ENCODE measurements at places on chromosomes 2 and 18.

GRCh38 chr2:166270376-166270775, 105.4 kb downstream of the SCN9A start:
- DNase-seq = no peak

GRCh38 chr2:52613064-52613463, 1154.5 kb upstream of the CHAC2 start:
- DNase-seq = no peak

DNA sequence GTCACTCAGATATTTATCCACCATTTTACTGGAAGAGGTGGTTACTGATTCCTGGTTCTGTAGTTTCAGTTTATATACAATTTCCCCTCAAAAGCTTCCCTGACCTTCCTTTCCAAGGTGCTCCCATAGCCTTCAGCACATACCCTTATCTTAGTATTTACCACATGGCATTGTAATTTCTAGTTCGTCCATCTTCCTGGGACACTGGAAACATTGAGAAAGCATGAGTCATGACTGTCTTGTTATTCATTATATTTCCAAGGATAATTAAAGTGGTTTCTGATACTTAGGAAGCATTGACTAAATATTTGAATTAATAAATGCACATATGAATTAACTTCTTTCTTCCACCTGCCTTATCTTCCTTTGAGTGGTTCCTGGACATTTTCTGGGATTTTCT, 203.8 kb downstream of the ETAA1 start:
- no peak for DNase-seq

- DNase-seq = no peak
These were observed 39.7 kb downstream of the EPB41L5 start for GRCh38 chr2:120052597-120052996.

DNA sequence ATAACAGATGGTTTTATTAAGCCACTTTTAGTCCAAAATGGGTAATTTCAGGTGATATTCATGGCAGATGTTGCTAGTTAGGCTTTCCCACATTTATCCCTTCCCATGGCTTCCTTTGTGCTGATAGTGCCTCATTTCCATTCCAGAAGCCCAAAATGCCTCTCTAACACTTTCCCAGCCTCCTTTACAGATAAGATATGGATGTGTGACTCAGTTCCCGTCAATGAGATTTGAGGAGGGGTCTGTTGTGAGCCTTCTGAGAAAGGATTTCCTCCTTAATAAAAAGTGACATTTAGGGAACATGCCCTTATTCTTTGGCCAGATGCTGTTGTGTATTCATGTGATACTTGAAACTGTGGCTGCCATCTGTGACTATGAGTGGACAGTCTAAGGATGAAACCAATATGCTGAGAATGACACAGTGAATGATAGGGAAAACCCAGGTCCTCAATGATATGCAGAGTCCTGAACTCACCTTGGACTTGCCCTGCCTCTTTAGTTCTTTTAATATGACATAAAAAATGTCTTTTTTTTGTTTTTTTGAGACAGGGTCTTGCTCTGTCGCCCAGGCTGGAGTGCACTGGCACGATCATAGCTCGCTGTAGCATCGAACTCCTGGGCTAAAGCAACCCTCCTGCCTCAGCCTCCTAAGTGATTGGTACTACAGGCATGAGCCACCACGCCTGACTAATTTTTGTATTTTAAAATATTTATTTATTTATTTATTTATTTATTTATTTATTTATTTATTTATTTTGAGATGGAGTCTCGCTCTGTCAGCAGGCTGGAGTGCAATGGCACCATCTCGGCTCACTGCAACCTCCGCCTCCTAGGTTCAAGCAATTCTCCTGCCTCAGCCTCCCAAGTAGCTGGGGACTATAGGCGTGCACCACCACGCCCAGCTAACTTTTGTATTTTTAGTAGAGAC, 5.8 kb upstream of the ACSL3 start:
- DNase-seq = no peak

DNA sequence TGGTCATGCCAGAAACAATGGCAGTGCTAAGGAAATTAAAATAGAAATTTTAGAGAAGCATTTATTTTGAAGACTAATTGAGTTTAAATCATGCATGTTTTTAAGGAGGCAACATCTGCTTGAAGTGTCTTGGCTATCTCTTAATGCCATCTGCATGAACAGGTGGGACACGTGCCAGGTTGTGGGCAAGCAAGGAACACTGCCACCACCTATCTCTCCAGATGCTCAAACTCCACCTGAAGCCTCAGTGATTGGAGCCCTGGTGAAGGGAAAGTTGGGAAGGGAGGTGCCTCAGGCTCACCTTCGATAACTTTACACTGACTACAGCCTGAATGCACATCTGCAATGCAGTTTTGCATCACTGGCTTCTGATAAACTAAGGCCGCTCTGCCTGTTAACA, 91.5 kb downstream of the TPGS2 start:
- no peak for DNase-seq

- DNase-seq = no peak
These were observed 96.0 kb upstream of the RIOK3 start for GRCh38 chr18:23356915-23357601.

DNA sequence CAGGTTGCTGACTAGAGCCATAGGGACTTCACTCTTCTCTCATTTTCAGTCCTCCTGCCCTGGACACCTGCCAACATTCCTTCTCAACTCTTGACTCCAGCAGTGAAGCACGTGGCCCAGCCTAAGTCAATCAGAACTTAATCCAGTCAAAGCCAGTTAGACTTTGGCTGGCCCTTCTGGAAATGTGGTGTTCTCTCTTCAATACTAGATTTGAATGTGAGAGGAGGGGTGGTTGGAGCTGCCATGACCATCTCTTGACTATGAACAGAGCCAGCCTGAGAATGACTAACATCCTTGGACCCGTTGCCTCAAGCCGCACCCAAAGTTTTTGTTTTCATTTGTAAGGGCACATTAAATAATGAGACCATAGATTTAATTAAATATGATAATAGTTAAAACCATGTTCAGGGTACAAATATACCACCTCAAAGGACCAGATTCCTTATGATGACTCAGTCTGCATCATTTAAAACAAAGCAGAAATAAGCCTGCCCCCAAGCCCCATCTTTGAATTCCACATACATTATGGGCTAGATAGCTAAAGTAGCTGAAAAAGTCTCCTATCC, 49.7 kb upstream of the RASGRP3 start:
- no peak for DNase-seq

DNA sequence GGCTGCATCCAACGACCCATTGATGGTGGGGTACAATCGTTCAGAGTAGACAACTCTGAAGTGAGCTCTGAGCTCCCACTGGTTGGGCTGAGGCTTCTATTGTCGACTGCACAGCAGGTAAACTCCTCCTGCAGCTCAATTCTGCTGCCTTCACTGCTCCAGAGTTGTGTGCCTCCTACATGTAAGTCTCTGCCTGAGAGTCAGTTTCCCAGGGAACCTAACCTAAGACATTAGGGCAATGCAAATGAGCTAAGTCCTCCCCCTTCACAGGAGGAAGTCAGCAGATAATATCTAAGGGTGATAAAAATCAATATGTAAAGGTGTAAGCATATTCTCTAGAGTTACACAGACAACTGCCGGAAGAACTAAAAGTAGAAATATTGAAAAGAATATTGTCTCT, 22.5 kb upstream of the ACYP2 start:
- no peak for DNase-seq

GRCh38 chr2:117853873-117854272, 39.4 kb downstream of the DDX18 start:
- no peak for DNase-seq

DNA sequence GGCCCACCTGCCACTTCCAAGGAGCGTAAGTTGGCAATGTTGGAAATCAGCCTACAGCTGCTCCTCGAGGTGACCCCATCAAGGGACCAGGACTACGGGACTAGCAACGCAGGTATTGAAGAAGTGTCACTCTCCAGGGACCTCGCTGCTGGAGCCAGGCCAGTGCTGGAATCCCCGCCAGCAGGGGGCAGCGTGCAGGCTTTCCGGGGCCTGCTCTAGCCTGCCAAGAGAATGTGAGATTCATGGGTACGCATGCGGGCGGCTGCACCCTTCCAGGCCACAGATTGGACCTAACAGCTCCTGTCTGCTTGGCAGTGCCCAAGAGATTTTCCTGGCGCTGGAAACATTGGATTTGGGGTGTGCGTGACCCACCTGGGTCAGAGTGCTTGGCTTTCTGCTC, 182.8 kb upstream of the RAB12 start:
- DNase-seq = no peak

- no peak for DNase-seq
These were observed 2.3 kb downstream of the KIF5C start for GRCh38 chr2:148877403-148877740.

GRCh38 chr2:229199267-229199666, 71.8 kb downstream of the PID1 start:
- no peak for DNase-seq

- DNase-seq = no peak
These were observed 12.7 kb upstream of the SMAD4 start for GRCh38 chr18:51017140-51017879.

GRCh38 chr2:232013701-232014353, 52.3 kb downstream of the DIS3L2 start:
- DNase-seq = no peak

- no peak for DNase-seq
These were observed 999.6 kb downstream of the SUCLG1 start for GRCh38 chr2:83459456-83459855.

DNA sequence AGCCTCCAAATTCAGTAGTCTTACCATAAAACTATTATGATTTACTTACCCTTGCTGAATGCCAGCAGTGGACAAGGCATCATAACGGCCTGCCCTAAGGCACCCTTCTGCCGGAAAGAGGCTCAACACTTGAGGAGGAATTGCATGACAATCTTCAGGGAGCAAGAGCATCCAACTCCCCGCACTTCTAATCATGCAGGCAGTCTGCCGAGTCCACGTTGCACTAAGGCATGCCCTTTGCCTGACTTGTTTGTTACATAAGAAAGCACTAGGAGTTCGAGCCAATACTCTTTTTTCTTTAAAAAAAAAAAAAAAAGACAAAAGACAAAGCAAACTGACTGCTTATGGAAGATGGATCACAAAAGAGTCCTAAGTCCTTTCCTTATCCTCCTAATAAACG, 17.9 kb upstream of the SPTBN1 start:
- DNase-seq = no peak

GRCh38 chr18:23650968-23651927, 11.5 kb downstream of the ANKRD29 start:
- DNase-seq = no peak

DNA sequence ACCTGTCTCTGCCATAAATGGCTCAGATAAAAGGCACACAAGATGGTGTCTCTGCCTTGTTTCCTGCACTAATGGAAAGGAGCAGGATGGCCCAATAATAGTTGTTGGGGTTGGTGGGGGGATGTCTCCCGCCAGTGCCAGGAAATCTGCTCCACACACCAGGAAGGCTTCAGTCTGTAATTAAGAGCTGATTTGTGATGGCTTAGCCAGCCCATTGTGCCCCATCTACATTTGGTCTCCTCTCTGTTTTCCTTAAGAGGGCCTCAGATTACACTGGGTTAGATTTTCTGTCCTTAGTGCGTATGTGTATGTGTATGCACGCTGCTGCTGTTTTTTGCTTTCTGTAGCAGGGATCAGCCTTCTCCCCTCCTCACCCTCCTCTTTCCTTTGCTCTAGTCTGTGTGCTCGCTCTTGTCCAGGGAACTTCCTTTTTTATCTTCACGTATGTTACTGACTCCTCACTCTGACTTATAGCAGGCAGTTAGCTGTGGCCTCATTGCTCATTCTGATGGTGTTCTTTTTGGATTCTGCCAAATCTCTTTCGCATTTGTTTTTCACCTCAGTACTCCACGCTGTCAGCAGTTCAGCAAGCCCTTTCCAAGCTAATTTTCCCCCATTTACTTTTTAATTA, 33.4 kb upstream of the MGAT5 start:
- DNase-seq = no peak

- no peak for DNase-seq
These were observed 36.0 kb upstream of the TTC27 start for GRCh38 chr2:32591669-32592463.

- peak; percentile 71 for DNase-seq
These were observed 38.8 kb downstream of the CENPO start for GRCh38 chr2:24832073-24832461.

DNA sequence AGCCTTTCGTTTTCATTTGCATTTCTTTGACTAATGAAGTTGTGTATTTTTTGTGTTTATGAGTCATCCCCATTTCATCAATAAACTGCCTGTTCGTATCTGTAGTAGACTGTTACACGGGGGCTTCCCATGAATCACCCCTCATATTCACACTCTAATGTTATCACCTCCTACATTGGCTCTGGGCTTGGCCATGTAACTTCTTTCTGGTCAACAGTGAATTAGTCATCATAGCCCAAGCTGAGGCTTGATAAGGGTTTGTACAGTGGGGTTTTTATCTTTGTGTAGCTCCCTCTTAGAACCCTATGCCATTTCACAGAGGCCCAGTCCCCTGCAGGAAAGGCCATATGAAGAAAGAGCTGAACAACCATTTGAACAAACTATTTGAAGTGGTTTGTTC, 151.0 kb downstream of the CCBE1 start:
- DNase-seq = no peak

- no peak for DNase-seq
These were observed 18.7 kb upstream of the ACVR1 start for GRCh38 chr2:157894694-157895435.

GRCh38 chr2:164899121-164899520, 56.2 kb downstream of the SLC38A11 start:
- DNase-seq = no peak

- DNase-seq = no peak
These were observed 113.1 kb downstream of the ICOS start for GRCh38 chr2:204049635-204050034.

GRCh38 chr18:35868915-35869314, 103.6 kb upstream of the RMP24 start:
- DNase-seq = no peak
